ENCODE measurements at places on chromosomes 1 and 21.

GRCh38 chr1:56169856-56170255, 409.5 kb downstream of the PLPP3 start:
- no peak for DNase-seq

DNA sequence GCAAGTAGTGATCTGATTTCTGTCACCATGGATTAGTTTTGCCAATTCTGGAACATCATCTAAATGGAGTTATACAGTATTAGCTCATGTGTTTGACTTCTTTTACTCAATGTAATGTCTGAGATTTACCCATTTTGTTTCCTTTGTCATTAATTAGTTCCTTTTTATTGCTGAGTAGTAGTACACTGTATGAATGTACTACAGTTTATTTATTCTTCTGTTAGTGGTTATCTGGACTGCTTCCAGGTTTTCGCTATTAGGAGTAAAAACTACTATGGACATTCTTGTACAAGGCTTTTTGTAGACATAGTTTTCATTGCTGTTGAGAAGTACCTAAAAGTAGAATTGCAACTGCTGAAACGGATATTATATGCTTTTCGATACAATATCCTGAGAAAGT, 14.1 kb downstream of the SUCO start:
- DNase-seq, result no peak

- DNase-seq, result no peak
Measured at GRCh38 chr1:159055181-159055641, 21.4 kb downstream of the AIM2 start.

GRCh38 chr1:54950369-54951163, 29.9 kb upstream of the TMEM61 start:
- no peak for DNase-seq

DNA sequence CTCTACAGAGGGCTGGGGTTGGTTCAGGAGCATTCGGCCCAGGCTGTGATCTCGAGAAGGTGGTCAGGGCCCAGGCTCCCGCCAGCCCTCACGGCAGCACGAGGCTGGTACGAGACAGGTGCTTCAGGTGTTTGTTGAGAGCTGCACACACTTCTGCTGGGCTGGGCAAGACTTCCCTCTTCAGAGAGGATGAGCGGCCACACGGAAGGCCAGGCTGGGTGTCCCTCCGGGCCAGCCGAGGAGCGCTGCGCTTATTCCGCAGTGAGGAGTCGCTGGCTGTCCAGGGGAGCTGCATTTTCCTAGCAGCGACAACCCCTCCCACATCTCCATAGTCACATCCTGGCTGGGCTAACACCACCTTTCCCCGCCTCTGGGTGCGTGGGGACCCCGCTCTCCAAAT, 50.5 kb downstream of the PDE9A start:
- DNase-seq, result no peak

DNA sequence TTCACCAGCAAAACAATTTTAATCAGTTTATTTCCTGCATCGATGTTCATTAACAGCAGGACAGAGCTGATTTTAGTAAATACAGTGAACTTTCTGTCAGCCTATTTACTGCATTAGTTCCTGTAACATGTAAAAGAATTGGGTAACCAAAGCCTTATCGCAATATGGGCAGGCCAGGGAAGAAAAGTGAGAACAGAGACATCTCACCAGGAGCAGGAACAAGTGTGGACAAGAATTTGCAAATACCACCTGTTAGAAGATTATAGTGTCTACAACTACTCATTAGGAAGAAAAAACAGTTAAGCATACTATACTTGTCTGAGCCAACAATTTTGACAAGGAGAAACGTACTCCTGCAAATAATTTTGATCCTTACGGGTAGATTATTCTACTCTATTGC, 1293.9 kb downstream of the PLA2G4A start:
- DNase-seq, result no peak

DNA sequence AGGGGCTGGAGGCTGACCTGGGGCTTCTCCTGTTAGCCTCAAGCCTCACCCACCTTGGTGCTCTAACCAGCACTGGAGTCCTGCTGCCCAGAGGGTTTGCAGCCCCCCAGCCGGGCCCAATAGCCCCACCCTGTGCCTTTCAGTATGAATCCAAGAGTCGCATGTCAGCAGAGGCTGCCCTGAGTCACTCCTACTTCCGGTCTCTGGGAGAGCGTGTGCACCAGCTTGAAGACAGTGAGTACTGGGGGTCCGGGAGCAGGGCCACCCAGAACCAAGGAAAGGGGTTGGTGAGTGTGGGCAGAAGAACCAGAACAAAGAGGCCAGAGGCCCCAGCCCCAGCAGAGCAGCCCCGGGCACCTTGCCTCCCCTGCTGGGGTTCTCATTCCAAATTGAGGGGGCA, 25.6 kb downstream of the CDK18 start:
- no peak for DNase-seq

DNA sequence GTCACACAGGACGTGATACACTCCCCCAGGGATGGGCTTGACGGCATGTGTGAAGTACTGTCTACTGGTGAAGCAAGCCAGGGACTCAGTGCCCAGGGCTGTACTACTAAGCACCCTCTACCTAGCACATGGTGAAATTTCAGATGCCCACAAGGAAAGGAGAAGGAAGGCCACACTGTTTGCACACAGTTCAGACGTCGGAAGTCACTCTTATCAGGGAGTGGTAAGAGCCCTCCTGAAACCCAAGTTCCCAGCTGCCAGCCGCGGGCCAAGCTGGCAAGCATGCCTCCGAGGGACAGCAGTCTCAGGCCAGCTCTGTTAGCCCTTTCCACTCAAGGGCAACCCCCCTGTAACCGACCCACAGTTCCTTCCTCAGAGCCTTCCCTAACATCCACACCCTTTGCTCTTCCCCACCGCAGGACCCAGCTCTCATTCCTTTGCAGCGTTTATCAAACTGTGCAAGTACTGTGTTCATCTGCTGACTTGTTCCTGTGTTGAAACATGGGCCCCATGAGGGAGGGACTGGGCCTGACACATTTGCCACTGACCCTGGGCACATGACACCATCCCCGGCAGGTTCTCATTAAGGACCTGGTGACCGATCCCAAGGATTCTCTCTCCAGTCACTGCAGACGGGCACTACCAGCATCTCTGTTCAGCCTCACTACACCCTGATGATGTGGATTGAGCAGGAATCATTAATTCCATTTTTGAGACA, 58.5 kb downstream of the SLC66A1 start:
- DNase-seq, result no peak

DNA sequence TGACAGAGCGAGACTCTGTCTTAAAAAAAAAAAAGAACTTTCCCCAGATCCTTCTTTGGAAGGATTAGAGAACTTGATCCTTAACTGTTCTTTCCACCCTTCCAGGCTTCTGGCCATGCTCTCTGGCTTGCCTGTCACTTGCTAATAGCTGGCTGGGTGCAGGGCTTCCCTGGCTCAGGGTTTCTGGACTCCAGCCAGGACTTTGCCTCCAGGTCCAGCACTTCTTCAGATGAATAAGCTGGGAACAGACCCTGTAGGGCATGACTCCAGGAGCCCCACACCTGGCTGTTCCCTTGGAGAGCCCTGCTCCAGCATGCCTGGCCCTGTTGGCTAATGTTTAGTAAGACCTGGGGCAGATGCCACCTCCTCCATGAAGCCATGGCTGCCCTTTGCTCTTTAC, 3.3 kb upstream of the NT5C1A start:
- no peak for DNase-seq

DNA sequence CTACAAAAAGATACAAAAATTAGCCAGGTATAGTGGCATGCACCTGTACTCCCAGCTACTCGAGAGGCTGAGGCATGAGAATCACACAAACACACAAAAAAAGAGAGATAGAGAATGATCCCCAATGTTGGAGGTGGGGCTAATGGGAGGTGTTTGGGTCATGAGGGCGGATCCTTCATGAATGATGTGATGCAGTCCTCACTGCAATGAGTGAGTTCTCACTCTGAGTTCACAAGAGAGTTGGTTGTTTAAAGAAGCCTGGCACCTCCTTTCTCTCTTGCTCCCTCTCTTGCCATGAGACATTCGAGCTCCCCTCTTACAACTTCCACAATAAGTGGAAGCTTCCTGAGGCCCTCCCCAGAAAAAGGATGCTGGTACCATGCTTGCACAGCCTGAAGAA, 17.3 kb downstream of the KCNT2 start:
- no peak for DNase-seq

- no peak for DNase-seq
Measured at GRCh38 chr1:162196387-162196786, 126.9 kb downstream of the NOS1AP start.

GRCh38 chr1:17588048-17588871, 48.8 kb downstream of the ARHGEF10L start:
- DNase-seq, result no peak

- no peak for DNase-seq
Measured at GRCh38 chr1:66695116-66695515, 57.1 kb upstream of the DYNLT5 start.

DNA sequence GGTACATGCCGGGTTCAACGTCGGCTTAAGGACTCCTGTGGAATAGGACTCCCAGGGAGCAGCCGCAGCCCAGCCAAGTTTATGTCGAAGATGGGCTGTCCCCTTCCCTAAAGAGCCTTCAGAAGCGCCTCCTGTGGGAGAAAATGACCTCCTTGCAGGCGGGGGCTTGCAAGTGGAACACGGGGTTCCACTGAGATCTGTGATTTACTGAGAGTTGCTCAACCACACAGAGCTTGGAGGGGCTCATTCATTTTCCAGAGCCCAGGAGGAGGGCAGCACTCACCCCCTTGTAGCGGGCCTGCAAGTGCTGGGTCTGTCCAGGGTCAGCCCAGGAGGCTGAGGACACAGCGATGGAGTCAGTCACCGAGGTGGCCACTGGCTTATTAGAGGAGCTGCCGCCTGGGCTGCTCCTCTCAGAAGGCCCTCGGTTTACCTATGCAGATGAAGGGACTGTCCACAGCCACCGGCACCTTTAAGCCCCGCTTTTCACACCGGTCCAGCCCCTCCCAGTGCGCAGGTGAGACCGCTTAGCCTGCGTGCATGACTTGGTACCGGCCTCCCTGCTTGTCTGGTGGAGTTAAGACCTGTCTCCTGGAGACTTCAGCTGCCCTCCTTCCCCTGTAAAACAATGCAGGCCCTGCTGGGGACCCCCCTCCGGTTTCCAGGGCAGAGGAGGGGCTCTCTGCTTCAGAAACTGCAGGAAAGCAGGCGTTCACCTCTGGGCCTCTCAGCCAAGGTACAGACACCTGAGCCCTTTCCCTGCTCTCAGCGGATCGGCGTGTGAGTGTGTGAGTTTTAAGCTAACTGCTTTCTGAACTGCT, 57.5 kb downstream of the ATP5PO start:
- DNase-seq, result no peak

GRCh38 chr1:172119184-172119583, 277.9 kb downstream of the DNM3 start:
- DNase-seq, result no peak

DNA sequence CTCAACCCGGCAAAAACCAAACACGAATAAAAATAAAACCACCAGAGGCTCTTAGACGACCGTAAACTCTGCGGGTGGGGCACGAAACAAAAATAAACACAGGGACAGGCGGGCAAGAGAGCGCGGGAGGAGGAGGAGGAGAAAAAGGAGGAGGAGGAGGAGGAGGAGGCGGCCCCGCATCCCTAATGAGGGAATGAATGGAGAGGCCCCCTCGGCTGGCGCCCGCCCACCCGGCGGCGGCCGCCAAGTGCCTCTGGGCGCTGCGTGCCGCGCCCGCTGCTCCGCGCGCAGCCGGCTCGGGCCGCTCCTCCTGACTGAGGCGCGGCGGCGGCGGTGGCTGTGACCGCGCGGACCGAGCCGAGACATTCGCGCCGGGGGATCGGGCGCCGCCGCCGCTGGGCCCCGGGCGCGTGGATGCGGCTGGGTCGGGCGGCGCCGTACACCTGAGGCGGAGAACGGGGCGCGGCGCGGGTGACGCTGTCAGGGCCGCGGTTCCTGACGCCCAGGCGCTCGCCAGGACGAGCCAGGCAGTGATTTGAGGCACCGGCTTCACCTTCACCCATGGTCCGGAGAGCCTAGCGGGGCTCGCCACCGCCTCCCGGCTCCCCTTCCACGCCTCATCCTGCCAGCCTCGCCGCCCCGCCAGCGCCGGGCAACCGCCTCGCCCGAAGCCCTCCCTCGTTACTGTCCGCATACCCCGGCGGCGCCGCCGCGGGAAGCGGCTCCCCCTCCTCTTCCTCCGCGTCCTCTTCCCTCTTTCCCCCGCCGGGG, at the start of gene MARK1:
TSS of gene MARK1 (plus strand) at position 229 of the 771 bp plus-strand sequence. CDS start 687 bp downstream, outside the sequence.
- DNase-seq, result no peak

DNA sequence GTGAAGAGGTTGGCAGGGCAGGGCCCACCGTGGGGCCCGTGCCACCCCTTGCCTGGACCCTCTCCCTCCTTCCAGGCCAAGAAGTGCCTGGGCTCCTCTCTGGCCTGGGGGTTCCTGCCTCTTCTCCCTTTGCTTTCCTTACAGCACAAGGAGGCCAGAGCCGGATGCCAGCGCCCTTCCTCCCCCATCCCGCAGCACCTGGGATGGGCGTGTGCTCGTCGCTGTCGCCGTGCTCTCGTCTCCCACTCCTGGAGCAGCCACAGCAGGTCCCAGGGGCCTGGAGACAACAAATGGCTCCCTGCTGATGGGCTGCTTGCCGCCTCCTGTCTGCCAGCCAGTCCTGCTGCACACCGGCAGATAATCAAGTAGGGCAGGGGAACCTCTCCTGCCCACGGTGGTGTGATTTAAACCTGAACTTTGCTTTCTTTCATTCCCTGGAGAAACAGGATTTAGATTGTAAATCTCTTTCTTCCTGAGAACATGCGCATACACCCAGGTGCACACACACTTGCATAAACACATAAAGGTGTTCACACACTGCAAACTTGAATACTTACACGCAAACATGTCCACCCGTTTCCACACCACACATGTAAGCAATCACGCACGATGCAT, 50.8 kb upstream of the POU3F1 start:
- DNase-seq, result no peak

DNA sequence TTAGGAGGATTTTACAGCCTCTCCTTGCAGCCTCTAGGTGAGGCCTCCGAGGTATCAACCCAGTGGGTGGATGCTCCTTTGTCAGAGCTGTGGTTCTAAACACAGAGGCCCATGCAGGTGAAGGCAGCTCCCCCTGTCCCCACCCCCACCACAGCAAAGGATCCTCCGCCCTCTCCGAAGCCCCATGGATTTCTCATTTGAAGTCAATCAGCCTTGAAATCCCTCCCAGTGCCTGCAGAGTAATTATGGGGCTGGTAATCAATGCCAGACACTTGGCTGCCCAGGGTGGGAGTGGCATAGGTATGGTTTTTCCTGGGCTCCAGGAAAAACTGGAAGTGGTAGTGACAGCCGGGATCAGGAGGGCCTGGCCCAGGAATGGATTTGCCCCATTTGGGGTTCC, 119.5 kb upstream of the CSF3R start:
- DNase-seq, result no peak

GRCh38 chr21:35617491-35617890, 442.8 kb downstream of the SETD4 start:
- DNase-seq, result no peak

- no peak for DNase-seq
Measured at GRCh38 chr21:14838400-14838799, 226.4 kb downstream of the NRIP1 start.

- no peak for DNase-seq
Measured at GRCh38 chr21:31879241-31879650, 6.4 kb downstream of the HUNK start.

GRCh38 chr1:68431076-68431475, 18.7 kb downstream of the RPE65 start:
- no peak for DNase-seq

Data from esophagus squamous epithelium (tissue), 5 donors.